ENCODE measurements at places on chromosomes 5 and 9. TPM values are rescaled to one million over a fixed set of nuclear protein-coding genes. Genes with fewer than 3 reads are reported as not detected.

The ADAMTS6 gene
- total RNA-seq, result 1.5 TPM

The CDH6 gene
- total RNA-seq, result not detected

The DDX4 gene
- total RNA-seq, result not detected

The TRIM7 gene
- 0.72 TPM for total RNA-seq

The ACOT12 gene
- not detected for total RNA-seq

The SHC3 gene
- not detected for total RNA-seq

The OTP gene
- not detected for total RNA-seq

The SOWAHA gene
- not detected for total RNA-seq

The FGD3 gene
- total RNA-seq, result 188 TPM

The FOXD4L3 gene
- not detected for total RNA-seq

The SPEF2 gene
- total RNA-seq, result 0.86 TPM

The SLC26A2 gene
- 6.7 TPM for total RNA-seq

The GPR151 gene
- total RNA-seq, result not detected

The OSMR gene
- not detected for total RNA-seq

The TPPP gene
- 12.4 TPM for total RNA-seq

The PRDM9 gene
- total RNA-seq, result not detected

The ZNF883 gene
- 0.52 TPM for total RNA-seq

The DYNC2I2 gene
- total RNA-seq, result 3.6 TPM

The TSLP gene
- not detected for total RNA-seq

The TTC39B gene
- 42.7 TPM for total RNA-seq

The FGF18 gene
- total RNA-seq, result 0.57 TPM

The PCDHA1 gene
- not detected for total RNA-seq

The MLANA gene
- not detected for total RNA-seq

The PCDHA7 gene
- total RNA-seq, result not detected

The ARHGEF39 gene
- total RNA-seq, result 0.84 TPM

The NEURL1B gene
- total RNA-seq, result 0.22 TPM

The CNTFR gene
- not detected for total RNA-seq

The CHSY3 gene
- not detected for total RNA-seq

The SPATA31C1 gene
- total RNA-seq, result not detected

The EHMT1 gene
- total RNA-seq, result 142 TPM

The PDE6A gene
- not detected for total RNA-seq

The ZNF483 gene
- total RNA-seq, result 22.1 TPM

The MAP1B gene
- 0.12 TPM for total RNA-seq

The MEF2C gene
- total RNA-seq, result 1.6 TPM

The BARX1 gene
- total RNA-seq, result not detected

The HACD4 gene
- total RNA-seq, result 12.0 TPM

The LMAN2 gene
- total RNA-seq, result 77.9 TPM

The TMEM8B gene
- 3.3 TPM for total RNA-seq

The SPATA31E1 gene
- not detected for total RNA-seq

The FRRS1L gene
- not detected for total RNA-seq

The GAS1 gene
- 0.12 TPM for total RNA-seq

The ADAM19 gene
- 113 TPM for total RNA-seq

The NMUR2 gene
- not detected for total RNA-seq

All from CD4-positive, CD25-positive, alpha-beta regulatory T cell (primary cell).